Mesenteric fat pad (tissue), 1 donor: ENCODE measurements at places on chromosomes 1 and 21. TPM values are rescaled to one million over a fixed set of nuclear protein-coding genes. Genes with fewer than 3 reads are reported as not detected.
A peak's percentile ranks its signal among the peaks of the same experiment; 100 is the strongest.

DNA sequence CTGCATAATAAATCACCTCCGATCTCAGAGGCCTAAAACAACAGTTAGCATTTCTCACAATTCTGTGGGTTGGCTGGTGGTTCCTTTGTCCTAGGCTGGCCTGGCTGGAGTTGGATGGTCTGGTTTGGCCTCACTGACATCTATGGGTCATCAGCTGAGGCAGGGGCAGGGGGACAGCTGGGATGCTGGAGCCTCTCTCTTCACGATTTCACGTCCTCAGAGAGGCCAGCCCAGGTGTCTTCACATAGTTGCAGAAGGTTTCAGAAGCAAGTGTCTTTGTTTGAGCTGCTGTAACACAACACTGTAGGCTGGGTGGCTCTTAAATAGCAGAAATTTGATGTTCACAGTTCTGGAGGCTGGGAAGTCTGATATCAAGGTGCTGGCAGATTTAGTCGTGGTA, 155.5 kb upstream of the CACNA1E start:
- DNase-seq, result no peak

GRCh38 chr1:145955436-145955835, 2.4 kb downstream of the LIX1L start:
- no peak for DNase-seq

GRCh38 chr1:167670563-167670962, 40.5 kb downstream of the RCSD1 start:
- DNase-seq, result no peak

GRCh38 chr1:220031287-220031686, 15.0 kb downstream of the EPRS1 start:
- DNase-seq, result no peak

- no peak for DNase-seq
These were observed 567.6 kb downstream of the MRPL39 start for GRCh38 chr21:25039461-25040380.

DNA sequence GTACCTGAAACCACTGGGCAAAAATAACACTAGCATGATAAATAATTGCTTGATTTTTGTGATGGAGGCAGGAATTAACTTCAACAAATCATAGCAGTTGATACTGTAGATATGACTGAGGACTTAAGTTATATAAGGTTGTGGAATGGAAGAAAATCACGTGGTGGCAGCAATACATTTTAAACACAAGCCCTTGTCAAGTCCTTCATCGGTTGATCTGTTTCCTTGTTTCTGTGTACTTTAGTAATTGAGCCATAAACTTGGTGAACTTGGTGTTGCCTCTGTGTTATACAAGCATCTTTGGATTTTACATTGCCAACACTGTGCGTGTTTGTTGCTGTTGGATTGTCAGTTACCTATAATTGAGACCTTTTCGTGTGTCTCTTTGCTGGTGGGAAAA, 114.4 kb downstream of the CAMTA1 start:
- DNase-seq, result no peak

GRCh38 chr1:234921266-234922062, 207.2 kb downstream of the TOMM20 start:
- peak; percentile 87 for DNase-seq

DNA sequence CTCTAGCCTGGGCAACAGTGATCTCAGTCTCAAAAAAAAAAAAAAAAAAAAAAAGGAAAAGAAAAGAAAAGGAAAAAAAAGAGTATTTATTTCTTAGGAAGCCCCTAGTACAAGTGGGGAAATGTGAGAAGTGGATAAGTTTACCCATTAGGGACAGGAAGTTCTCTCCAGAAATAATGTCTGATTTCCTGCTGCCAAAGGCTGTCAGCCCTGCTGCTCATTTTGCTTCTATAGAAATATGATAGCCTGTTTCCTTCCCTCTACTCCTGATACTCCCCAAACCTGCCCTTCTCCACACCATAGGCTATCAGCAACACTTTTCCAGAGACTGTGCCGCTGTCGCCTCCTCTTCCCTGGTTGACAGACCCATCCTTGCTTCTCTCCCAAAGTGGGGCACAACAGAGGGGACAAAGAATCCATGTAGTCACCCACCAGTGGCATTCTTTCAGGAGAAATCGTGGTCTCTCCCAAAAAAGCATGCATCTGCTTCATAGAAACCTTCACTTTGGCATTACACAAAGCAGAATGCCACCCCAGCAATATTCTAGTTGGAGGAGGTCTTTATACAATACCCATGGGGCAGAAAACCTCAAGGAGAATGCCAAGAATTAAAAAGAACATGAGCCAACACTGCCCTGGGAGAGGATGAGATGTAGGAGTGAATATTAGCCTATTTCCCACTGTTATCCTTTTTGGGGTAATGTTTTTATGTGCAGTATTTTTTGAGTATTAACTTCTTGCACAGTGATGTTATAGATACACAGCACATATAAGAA, 166.3 kb upstream of the NR5A2 start:
- no peak for DNase-seq

SH3BGR gene
- total RNA-seq, result 3.4 TPM

TSHB gene
- total RNA-seq, result not detected

ADAM30 gene
- not detected for total RNA-seq

TMEM82 gene
- not detected for total RNA-seq

PRDM16 gene
- 3.9 TPM for total RNA-seq
